Panc1 (cell line): ENCODE measurements at places on chromosomes 13 and 19.

GRCh38 chr19:33819880-33820781, 23.5 kb downstream of the KCTD15 start:
- DNase-seq = no peak

GRCh38 chr19:13762635-13763235, 1.6 kb upstream of the MRI1 start:
- DNase-seq = no peak

DNA sequence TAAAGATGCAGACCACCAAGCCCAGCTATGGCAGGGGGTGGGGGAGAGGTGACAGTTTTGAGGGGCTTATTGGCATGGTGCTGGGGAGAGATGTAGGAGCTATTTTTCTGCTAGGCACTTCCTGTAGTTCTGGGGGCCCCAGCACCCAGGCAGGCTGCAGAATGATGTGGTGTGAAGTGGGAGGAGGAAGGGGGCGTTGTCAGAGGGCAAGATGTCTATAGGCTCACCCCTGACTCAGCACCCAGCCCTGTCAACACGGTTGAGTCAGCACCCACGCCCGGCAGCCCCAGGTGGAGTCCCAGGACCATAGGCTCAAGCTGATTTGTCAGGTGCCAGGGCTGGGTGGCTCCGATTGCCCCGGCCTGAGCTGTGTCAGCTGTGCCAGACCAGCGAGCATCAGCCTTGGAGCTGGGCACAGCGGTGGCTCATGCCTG, 5.8 kb downstream of the KLF2 start:
- peak; percentile 65 for DNase-seq

- DNase-seq = no peak
Measured at GRCh38 chr13:28981530-28981929, 161.4 kb downstream of the MTUS2 start.

DNA sequence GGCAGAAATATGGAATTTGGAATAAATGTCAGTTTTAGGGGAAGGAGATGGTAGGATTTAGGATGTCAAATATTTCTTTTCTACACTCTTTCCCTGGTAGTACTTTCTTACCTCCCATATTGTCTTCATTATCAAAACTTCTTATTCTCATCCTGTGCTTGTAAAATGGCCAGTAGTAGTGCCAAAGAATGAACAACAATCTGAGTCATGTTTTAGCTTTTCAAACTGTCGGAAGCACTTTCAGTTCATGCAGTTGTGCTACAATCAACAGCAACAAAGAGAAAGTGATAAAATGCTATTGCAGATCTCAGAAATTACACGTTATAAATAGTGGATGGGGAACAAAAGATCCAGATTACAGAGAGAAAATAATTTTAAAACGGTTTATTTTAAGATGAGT, 193.7 kb upstream of the RXFP2 start:
- no peak for DNase-seq

GRCh38 chr19:18221815-18222725, 4.2 kb downstream of the PDE4C start:
- DNase-seq = no peak

DNA sequence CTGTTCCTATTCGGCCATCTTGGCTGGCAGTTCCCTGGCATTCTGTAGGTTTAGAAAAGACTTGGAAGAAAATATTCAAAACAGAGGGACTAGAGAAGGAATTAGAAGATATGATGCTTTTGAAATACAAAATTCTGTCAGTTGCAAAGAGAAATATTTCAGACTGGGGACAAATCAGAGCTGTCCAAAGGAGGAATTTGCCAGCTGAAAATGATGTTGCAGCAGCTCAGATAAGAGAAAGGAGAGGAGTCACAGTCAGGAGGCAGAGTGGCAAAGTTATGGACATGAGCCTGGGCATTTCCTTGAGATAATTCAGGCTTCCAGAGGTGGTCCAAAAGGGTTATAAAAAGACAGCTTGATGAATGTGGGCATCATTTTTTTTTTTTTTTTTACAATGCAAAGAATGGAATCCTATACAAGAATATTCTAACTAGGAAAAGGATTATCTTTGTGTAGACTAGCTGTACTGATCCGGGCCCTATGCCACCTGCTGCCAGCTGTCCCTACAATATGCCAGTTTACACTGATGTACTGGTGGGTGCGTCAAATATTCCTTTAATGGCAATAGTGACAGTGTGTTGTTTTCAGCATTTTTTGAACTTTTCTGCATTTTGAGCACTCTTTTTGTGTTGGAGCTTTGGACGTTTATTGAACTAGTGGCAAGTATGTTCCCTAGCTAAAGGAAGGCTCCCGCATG, 31.8 kb upstream of the CBY2 start:
- DNase-seq = no peak

GRCh38 chr19:40743926-40744325, 6.4 kb downstream of the ACTMAP start:
- no peak for DNase-seq

DNA sequence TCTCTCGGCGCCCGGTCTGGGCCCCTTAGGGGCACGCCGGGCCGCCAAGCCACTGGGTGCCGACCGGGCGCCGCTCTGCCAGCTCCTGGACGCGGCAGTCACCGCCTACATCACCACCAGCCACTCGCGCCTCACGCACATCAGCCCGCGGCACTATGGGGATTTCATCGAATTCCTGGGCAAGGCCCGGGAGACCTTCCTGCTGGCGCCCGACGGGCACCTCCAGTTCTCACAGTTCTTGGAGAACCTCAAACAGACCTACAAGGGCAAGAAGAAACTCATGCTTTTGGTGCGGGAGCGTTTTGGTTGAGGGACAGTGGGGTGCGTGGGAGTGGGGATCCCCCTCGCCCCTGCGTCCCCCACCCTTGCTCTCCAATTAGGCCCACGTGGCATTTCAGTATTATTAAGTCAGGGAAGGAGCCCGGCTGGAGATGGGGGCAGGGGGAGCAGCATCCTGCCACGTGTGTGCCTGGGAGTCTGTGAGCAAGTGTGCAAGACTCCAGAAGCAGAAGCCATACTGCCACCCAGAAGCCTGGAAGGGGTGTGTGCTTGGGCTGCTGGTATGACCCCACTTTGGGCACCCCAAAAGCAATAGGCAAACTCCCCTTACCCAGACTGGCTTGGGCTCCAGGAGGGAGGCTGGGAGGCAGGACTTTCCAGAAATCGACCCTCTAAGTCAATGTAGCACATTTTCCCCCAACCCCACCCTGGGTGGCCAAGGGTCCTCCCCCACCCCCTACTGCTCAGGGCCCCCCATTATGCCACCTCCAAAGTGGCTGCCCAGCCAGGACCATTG, 35.7 kb downstream of the ZSWIM4 start:
- DNase-seq = no peak

DNA sequence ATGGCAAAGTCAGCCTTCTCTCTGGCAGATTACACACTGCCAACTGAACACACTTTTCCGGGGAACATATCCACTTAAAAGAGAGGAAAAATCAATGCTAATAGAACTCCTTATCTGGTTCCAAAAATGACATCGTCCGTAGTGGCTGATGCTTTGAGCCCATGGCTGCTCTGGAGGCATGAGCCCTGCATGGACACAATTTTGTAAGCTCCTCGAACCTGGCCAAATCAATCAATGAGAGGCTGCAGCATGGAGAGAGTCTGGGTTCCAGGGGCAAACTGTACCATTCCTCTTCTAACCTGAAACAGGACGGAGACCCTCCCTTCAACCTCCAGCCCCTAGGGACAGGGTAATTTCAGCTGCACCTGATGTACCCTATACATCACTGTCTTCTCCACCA, 21.0 kb upstream of the TSHZ3 start:
- DNase-seq = no peak

GRCh38 chr19:8544168-8544567, 30.2 kb upstream of the ZNF414 start:
- DNase-seq = no peak

- no peak for DNase-seq
Measured at GRCh38 chr13:103839460-103839859, 773.2 kb upstream of the SLC10A2 start.

- no peak for DNase-seq
Measured at GRCh38 chr19:35143818-35144217, 763 bp downstream of the FXYD7 start.
